ENCODE measurements at places on chromosomes 2 and 18. TPM values are rescaled to one million over a fixed set of nuclear protein-coding genes. Genes with fewer than 3 reads are reported as not detected.
A peak's percentile ranks its signal among the peaks of the same experiment; 100 is the strongest.

- no peak overlapping the region for H3K4me3 ChIP-seq
- H3K4me1 ChIP-seq, result no peaks in the 10 kb centered on the region
- no peaks in the 10 kb centered on the region for H3K36me3 ChIP-seq
- no peak overlapping the region for H3K27ac ChIP-seq
- H3K27me3 ChIP-seq, result no peaks in the 10 kb centered on the region
- DNase-seq, result no peak
Measured at GRCh38 chr2:33911327-33911726, 312.2 kb upstream of the FAM98A start.

- DNase-seq, result no peak
- peak overlapping the region; percentile 59 for H3K4me3 ChIP-seq
- H3K27me3 ChIP-seq, result no peaks in the 10 kb centered on the region
- H3K27ac ChIP-seq, result peak overlapping the region; percentile 91
- peaks cover 89% of the 10 kb centered on the region for H3K4me1 ChIP-seq
- H3K36me3 ChIP-seq, result peaks cover 36% of the 10 kb centered on the region
Measured at GRCh38 chr2:98454073-98454472, 9.4 kb downstream of the INPP4A start.

DNA sequence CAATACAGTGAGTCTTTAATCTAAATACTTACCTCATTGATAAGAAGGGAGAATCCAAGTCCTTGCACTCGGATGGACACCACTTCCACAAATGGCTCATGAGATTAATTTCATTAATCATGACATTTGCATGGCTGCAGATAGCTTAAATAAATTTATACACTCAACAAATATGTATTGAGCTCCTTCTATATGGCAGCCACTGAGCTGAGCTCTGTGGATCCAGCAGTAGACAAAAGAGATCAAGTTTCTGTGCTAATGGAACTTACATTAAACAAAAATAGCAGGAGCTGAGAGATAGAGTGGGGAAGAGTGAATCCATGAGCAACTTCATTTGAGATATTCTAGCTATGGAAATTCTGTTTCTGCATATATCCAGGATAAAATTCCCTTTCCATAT is 44.4 kb downstream of the RAB27B start:
- DNase-seq, result no peak
- H3K4me3 ChIP-seq, result no peak overlapping the region

DNA sequence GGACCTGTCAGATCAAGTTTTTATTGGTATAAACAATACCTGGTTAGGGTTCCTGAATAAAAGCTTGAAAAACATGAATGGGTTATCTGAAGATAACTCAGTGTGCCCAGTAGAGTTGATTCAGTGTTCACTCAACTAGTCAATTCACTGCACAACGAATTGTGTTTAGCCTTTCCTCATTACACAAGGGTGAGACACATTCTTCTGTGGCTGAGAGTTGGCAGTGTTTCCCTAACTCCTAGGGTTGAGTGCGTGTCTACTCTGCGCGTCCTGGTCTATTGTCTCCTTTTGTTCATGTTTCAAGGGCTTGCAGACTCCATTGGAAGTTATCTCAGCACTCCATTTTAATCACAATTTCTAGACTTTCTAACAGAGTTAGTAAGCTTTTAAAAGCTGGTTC is 32.8 kb upstream of the TMEM178A start:
- H3K36me3 ChIP-seq, result no peaks in the 10 kb centered on the region
- no peaks in the 10 kb centered on the region for H3K4me1 ChIP-seq
- no peak for DNase-seq
- peaks cover 7% of the 10 kb centered on the region for H3K27me3 ChIP-seq
- H3K27ac ChIP-seq, result no peak overlapping the region

GRCh38 chr2:41989501-41990180 is 58.2 kb upstream of the PKDCC start:
- peaks cover 2% of the 10 kb centered on the region for H3K4me1 ChIP-seq
- no peak overlapping the region for H3K4me3 ChIP-seq
- peaks cover 12% of the 10 kb centered on the region for H3K27me3 ChIP-seq

DNA sequence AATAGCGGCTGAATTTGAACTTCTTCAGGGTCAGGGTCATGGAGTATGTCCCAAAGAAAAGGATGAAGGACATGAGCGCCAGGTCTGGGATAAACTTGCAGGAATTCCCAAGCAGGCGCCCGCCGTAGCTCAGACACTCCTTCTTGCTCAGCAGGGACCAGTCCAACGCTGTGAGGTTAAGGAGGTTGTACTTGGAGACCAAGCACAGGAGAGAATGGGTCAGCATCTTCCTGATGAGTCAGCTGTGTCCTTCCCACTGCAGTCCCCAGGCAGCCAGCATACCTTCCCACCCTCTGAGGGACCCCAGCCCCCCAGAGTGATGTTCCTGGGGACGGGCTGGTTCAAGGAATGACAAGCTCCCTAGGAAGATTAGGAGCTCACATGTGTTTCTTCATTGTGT is 40.9 kb downstream of the MTHFD2 start:
- H3K27ac ChIP-seq, result no peak overlapping the region
- H3K27me3 ChIP-seq, result peaks cover 5% of the 10 kb centered on the region
- DNase-seq, result no peak
- H3K4me3 ChIP-seq, result no peak overlapping the region

DNA sequence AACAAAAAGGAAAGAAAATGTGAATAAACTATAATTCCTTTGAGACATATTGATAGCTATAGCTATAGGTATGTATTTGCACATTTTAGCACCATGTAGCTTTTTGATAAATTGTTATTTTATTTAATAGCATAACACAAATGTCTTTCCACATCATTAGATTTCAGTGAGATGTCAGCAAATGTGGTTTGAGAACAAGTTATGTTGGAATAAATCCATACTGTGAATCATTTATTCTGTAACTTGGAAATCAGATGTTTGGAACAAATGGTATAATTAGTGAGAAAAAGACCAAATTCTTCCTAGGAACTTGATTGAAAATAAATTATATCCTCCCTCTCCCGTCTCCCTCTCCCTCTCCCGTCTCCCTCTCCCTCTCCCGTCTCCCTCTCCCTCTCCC is 62.8 kb downstream of the NABP1 start:
- peaks cover 10% of the 10 kb centered on the region for H3K27me3 ChIP-seq
- DNase-seq, result no peak
- no peak overlapping the region for H3K4me3 ChIP-seq
- no peaks in the 10 kb centered on the region for H3K36me3 ChIP-seq
- no peak overlapping the region for H3K27ac ChIP-seq

GRCh38 chr2:237061356-237061755 is 24.3 kb upstream of the COPS8 start:
- DNase-seq, result no peak
- peaks cover 15% of the 10 kb centered on the region for H3K4me1 ChIP-seq
- H3K4me3 ChIP-seq, result no peak overlapping the region
- peaks cover 1% of the 10 kb centered on the region for H3K27me3 ChIP-seq

DNA sequence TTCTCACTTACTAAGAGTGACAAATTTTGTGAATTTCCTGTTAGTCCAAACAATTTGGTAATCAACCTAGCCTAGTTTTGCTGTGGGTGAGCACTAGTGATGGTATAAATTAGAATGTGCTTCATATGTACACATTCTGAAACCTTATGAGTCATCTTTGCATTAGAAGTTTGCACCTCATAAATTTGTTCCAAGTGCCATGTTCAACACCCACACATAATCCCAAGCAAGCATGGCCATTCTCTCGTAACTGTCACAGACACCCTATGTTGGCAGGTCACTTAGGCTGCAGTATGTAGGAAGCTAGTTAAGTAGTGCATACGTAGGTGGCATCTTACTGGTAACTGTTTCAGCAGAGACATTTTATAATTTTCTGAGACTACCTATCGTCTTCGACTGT is 46.9 kb downstream of the NAB1 start:
- no peak overlapping the region for H3K4me3 ChIP-seq
- H3K27me3 ChIP-seq, result no peaks in the 10 kb centered on the region
- peaks cover 31% of the 10 kb centered on the region for H3K36me3 ChIP-seq
- H3K4me1 ChIP-seq, result peaks cover 24% of the 10 kb centered on the region
- peak overlapping the region; percentile 18 for H3K27ac ChIP-seq

DNA sequence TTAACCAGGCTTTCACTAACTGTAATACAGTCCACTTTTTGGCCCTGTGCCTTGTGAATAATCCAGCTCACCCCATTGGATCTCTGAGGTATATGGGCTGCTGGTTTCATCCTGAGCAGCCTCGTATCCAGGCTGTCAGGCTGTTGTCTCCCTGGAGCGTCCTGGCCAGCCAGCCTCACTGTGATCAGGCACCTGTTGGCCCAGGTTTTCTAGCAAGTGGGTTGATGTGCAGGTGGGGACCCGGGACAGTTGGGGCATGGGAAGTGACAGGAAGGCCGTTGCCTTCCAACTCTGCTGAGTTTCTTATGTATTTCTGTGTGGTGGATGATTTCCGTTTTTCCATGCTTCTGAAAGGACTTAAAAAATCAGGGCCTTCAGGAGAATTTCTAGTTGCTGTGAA is 132.4 kb downstream of the ACOXL start:
- H3K36me3 ChIP-seq, result peaks cover 6% of the 10 kb centered on the region
- peak overlapping the region; percentile 10 for H3K27ac ChIP-seq
- H3K4me1 ChIP-seq, result peaks cover 74% of the 10 kb centered on the region
- no peak for DNase-seq

ITGB6 gene
- not detected for total RNA-seq

RGPD5 gene
- 25.9 TPM for total RNA-seq

SDC1 gene
- total RNA-seq, result 0.62 TPM

MOCOS gene
- 0.16 TPM for total RNA-seq

ALPI gene
- total RNA-seq, result not detected

SCYGR4 gene
- total RNA-seq, result not detected
